Right lung (tissue), 10 donors: ENCODE measurements at places on chromosomes 6 and 20. TPM values are rescaled to one million over a fixed set of nuclear protein-coding genes. Genes with fewer than 3 reads are reported as not detected.

DNA sequence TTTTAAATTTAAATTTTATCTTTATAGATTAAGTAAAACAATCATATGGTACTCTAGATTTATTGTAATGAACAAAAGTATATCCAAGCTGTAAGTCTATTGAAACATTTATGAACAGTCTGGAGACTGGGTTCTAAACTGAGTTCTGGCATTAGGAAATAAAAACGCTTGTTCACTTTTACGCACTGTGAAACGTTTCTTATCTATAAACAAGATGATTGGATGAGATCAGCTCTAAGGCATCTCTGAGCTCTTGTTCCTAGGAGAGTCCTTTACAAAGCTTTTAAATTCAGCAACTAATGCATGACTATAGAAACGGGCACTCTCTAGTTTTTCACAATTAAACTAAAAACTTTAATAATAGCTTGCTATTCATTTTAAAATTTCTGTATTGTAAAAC lies 6.8 kb downstream of the HUS1B start:
- DNase-seq: no peak

The TCF15 gene
- polyA plus RNA-seq: 1.3 TPM

- no peak for DNase-seq
Measured at GRCh38 chr20:3994125-3994524, 21.2 kb downstream of the RNF24 start.

DNA sequence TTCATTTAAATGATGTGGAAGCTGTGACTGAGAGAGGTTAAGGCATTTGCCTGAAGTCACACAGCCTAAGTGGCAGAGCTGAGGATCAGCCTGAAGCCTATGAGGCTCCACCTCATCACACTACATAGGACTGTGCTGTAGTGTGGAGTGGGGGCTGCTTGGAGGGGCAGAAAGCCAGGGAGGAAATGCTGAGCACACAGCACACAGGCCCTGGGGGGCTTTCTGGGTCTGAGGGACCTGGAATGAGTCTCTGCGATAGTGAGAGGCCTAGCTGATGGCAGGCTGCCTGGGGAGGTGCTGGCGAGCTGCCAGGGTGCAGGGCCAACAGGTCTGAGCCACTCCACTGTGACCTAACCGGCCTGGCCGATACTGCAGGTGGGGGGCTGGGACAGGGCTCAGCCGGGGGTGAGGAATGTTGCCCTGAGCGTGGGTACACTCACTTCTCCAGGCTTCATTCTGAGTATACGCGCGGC lies 2.2 kb upstream of the ARHGAP40 start:
- peak; percentile 28 for DNase-seq

DNA sequence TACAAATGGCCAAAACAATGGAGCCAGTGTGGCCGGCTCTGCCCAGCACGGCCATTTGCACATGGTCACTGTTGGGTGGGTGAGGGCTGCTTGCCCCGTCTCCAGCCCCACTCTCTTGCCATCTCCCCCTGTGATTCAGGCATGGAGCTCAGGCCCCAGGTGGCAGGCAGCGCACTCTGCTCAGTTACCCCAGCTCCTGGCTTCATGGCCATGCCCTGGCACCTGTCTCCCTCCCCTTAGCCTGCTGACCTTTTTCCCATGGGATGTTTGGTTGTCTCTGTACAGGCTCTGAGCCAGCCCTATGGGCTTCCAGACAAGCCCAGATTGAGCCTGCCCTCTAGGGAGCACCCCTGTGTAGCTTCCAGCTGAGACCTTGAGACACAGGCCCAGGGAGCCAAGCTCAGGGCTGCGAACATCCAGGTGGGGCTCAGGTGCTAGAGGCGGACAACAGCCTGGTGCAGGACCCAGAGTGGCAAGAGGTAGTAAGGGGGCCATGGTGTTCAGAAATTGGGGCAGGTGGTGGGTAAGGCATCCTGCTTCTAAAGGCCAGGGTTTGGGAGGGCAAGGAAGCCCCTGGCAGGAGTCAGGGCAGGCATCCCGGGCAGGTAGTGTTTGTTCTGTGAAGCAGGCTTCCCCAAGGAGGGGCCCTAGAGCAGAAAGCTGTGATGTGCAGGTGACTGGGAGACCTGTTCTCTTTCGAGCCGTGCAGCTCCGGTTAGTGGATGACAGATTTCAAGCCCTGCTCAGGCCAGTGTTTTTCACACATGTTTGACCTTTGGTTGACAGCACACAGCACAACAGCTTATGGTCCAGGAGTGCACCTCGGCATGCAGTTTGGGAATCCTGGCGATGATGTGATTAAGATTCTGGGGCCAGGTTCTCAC lies 17.7 kb downstream of the SYNJ2 start:
- no peak for DNase-seq

The TULP1 gene
- polyA plus RNA-seq: 3.9 TPM

- DNase-seq: no peak
Measured at GRCh38 chr20:33798444-33798843, 12.7 kb upstream of the CHMP4B start.
